ENCODE measurements at places on chromosomes 16 and 17.

GRCh38 chr17:62998166-62998565, 32.1 kb downstream of the TANC2 start:
- no peak for DNase-seq

DNA sequence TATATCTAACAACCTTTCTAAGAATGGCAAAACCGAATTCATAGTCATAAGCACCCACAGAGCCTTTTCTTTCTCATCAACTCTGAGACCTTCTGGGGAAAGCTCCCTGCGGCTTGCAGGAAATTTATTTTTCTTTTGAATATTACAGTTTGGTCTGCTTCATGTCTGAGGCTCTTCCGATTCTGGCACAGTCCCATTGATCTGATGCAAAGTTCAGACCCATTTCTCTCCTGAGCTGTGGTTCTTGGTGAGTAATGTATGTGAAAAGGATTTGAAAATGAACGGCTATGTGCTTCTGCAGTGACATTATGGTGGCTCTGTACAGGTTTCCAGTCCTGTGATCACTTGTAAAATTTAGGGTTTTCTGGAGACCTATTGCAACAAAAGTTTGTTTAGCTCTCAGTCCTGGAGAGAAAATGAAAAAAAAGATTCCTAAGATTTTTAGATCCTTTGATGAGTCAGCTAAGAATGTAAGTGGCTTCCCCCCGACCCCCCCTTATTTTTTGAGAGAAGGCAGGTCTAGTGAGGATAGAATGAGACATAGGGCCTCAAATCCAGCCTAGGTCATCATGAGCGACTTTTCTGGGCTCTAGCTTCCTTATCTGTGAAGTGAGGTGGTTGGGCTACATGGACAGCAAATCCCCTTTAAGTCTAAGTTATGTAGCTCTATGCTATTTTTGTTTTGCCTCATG, 4.6 kb downstream of the GAN start:
- DNase-seq = peak; percentile 42

DNA sequence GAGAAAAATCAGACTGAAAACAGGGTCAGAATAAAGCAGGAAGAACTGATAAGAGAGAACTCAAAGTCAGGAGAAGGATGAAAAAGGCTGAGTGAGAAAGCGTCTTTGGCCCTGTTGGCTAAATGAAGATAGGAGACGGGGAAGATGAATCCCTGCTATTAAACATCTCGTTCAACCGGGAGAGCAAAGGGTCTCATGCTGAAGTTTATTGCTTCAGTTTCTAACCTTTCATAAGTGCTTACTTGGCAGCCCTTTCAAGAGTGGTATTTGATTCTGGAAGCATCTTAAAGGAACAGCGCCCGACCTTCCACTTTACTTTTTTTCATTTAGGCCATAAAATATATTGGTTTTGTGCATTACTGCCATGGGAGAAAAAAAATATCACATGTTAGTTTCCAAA, 288.3 kb upstream of the RBFOX1 start:
- no peak for DNase-seq

- DNase-seq = no peak
Observed at GRCh38 chr16:68470461-68471150, 22.3 kb upstream of the SMPD3 start.

- no peak for DNase-seq
Observed at GRCh38 chr17:6554871-6555330, 1.5 kb downstream of the PITPNM3 start.

DNA sequence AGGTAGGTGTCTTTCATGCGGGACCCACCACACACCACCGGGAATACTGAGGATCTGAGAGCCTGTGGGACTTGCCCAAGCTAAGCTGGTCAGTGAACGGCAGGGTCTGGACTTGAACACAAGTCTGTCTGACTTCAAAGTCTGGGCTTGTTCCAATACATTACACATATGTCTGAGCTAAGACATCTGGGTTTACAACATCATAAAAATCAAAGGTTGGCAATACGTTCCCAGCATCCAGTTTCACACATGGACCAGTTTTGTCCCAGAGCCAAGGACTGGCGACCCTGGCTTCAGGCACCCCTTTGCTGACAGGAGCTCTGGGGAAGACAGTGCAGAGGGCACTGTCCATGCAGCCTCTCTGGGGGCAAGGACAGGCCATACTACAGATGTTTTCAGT, 27.9 kb upstream of the AXIN2 start:
- no peak for DNase-seq

GRCh38 chr16:28974007-28974436, 556 bp upstream of the SPNS1 start:
- peak; percentile 11 for DNase-seq

DNA sequence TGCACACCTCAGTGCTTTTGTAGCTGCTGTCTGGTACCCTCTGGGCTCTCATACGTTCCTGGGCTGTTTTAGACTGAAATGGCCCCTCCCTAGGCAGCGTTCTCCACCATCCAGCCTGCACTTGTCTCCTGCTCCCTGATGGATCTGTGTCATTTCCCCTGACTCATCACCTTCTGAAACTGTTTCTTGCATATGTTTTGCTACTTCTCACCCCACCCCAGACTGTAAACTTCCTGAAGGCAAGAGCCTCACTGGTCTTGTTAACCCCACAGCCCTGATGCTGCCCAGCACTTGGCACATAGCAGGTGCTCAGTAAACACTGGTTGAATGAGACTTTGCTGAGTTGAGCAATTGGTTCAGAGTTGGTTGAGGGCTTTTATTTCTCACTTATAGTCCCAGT, 78.7 kb downstream of the CRISPLD2 start:
- DNase-seq = no peak

GRCh38 chr17:71287071-71287823, 833.6 kb upstream of the SOX9 start:
- no peak for DNase-seq

DNA sequence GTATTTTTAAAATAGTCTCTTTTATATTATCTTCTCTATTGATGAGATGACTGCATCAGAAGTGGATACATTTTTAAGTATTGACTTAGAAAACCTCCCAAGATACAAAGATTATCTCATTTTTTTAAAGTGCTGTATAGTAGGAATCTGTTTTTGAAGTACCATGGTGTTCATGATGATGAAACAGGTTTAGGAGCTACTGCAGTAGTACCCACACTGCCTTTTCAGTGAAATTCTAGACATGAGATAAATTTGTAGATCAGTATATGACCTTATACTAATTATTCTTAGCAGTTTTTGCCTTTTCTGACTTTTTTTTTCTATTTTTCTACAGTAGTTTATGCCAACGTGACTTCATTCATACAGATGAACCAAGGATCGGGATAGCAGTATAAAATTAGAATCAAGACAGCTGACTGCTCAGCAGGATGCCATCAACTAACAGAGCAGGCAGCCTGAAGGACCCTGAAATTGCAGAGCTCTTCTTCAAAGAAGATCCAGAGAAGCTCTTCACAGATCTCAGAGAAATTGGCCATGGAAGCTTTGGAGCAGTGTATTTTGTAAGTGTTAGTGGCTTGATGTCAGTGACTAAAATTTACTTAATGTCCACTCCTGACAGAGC, 61.1 kb downstream of the TAOK1 start:
- DNase-seq = no peak

- DNase-seq = no peak
Observed at GRCh38 chr16:63983401-63983800, 1138.5 kb downstream of the CDH11 start.
